G401 (cell line): ENCODE measurements at places on chromosomes 16 and 17.

DNA sequence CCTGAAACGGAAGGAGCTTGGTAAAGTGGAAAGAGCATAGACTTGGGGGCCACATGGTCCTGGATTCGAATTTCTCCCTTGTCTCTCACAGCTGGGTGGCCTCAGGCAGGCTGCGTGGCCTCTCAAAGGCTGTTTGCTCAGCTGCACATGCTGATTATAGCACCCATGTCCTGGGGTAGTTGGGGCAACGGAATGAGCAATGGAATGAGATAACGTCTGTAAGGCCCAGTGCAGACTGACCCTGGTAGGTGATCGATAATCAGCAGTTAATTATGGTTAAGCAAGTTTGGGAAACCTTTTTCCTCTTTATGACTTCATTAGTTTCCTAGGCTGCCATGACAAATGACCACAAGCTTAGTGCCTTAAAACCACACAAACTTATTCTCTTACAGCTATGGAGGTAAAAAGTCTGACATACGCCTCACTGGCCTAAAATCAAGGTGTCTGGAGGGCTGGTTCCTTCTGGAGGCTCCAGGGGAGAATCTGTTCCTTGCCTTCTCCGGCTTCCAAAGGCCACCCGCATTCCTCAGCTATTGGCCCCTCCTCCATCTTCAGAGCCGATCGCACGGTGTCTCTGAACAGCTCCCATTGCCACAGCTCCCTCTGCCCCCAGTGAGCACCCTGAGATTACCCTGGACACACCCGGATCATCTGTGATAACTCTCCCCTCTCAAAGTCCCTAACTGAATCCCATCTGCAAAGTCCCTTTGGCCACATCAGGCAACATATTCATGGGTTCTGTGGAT is 294.9 kb upstream of the FOXF1 start:
- no peak for DNase-seq

GRCh38 chr16:19384656-19385055 is 33.0 kb upstream of the TMC5 start:
- DNase-seq, result no peak

DNA sequence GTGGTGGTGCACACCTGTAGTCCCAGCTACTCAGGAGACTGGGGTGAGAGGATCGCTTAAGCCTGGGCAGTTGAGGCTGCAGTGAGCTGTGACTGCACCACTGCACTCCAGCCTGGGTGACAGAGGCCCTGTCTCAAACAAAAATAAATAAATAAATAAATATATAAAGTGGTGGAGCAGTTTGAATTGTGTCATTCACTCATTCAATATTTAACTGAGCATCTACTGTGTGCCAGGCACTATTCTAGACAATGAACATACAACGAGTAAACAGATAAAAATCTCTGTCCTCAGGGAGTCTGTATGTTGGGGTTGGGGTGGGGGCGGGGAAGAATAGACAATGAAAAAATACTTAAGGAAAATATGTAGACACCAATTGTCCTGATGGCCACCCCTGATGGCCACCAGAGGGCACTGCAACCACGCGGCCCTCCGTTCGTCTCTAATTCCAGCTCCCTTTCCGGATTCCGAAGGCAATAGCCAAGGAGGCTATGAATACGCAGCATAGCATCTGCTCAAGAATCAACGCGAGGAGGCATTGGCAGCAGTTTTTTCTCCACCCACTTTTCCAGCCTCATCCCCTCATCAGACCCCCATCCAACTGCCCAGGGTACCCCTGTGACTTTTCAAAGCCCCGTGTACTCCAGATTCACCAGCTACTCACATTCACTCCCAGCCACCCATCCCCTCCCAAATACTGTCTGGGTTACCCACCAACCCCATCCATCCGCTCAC is 21.4 kb downstream of the QPRT start:
- peak; percentile 75 for DNase-seq

DNA sequence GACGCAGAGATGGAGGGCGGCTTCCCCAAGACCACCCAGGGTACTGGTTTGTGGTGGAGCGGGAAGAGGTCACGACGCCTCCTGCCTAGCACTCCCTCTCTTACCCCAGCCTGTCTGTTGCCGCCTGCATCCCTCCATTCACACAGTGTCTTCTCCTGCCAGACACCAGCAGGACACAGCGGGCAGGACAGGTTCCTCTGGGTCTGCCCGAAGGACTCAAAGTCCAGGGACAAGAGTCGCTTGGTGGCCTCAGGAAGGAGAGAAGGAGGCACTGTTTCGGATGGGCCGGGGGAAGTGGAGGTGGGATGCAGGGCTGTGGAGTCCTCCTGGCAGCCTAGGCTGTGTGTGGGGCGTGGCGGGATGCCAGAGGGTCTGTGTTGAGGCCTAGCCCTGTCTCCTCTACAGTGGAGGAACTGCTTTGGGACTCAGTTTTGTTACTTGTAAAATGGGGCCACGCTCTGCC is 19.6 kb upstream of the TNS4 start:
- DNase-seq, result no peak

GRCh38 chr17:56478836-56479447 is 114.6 kb upstream of the NOG start:
- DNase-seq, result peak; percentile 10

DNA sequence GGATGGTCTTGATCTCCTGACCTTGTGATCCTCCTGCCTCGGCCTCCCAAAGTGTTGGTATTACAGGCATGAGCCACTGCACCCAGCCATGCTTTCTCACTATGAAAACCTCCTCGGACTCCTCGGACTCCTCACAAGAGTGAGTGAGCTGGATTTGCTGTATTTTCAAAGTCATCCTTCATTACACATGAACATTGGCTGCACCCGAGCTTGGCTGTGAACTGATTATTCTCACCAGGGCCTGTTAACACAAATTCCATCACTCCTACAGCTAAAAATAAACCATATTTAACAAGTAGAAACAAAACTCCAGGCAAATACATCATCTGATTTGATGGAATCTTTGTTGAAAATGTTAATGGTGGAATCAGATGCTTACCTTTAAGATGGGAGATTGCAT is 50.3 kb downstream of the PITPNC1 start:
- no peak for DNase-seq

DNA sequence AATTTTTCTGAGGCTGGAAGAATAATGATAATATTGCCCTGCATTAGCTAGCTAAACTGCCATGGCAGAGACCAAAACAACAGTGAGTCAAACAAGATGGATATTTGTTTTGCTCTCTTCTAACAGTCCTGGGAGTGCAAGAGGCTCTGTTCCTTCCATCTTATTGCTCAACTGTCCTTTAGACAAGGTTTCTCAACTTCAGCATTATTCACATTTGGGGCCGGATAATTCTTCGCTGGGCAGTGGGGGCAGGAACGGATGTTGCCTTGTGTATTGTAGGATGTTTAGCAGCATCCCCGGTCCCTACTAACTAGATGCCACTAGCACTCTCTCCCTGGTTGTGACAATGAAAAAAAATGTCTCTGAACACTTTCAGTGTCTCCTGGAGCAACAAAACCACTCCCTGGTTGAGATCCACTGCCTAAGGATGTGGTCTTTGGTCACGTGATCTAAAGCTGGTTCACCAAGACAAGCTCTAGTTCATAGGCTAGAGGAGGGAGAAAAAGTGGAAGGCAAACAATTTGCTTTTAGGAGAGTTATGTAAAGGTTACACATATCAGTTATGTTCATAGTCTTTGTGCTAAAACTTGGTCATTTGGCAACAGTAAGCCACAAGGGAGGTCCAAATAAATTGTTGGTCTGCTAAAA is 144.4 kb downstream of the PCTP start:
- DNase-seq, result no peak

GRCh38 chr17:41586863-41587495 is at the start of gene KRT14:
Gene KRT14, minus strand, starts transcription at chr17:41586895. Its CDS starts 61 bp downstream, at chr17:41586834.
- DNase-seq, result no peak

GRCh38 chr16:24534620-24535019 is 4.7 kb upstream of the RBBP6 start:
- no peak for DNase-seq

DNA sequence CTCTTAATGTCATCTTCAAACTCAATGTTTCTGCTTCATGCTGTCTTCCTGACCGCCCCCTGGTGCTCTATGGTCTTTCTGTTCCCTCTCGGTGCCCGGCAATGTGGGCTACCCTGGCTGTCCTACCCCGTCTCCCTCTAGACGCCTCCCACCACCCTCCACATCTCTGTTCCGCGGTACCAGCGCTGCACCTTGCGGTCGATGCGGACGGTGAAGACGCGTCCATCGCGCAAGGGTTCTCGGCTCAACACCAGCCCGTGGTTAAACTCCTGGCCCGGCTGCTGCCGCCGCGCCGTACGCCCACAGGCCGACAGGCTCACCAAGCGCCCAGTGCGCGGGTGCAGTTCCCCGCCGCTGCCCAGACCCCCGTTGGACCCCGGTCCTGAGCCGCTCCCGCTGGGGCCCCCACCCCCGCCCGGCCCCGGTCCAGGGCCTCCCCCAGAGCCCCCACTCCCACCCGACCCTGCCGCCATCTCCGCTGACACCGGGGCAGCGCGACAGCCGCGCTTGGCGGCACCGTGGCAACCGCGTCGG is at the start of gene NEURL4:
Gene NEURL4 (minus strand): TSS at position 496 of the 534 bp plus-strand sequence. CDS start 23 bp downstream, at position 473.
- no peak for DNase-seq

GRCh38 chr16:4572715-4573114 is 16.6 kb downstream of the C16orf96 start:
- DNase-seq, result no peak

DNA sequence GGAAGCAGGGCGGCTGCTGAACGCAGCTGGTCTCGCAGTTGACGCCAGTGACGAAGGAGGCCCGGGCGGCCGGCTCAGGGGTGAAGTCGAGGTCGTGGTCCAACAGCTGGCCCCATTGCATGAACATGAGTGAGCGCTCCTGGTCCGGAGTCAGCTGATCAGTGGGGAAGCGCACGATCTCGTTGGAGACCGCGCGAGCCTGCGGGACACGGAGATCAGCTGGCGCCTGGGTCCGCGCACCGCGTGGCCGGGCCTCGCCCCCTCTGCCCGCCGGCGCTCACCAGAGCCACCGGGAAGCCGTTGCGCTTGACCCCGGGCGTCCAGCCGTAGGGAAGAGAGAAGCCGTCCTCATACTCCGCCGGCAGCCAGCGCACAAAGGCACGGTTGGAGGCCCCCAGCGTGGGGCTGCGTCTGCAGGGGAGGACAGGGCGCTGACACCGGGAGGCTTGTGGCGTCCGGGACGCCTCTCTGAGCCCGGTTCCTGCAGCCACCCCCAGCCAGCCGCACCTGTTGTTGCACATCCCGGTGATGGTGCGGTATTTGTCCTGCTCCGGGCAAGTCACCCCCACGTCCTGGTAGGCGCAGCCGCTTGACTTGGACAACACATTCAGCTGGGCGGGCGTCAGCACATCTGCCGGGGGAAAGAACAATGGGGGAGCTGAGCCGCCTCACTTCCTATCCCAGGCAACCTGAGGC is 1.6 kb downstream of the MPO start:
- DNase-seq, result no peak

GRCh38 chr16:57873218-57873617 is 70.9 kb upstream of the KIFC3 start:
- no peak for DNase-seq

- DNase-seq, result no peak
These were observed 3.2 kb downstream of the FOXC2 start for GRCh38 chr16:86569701-86570447.

DNA sequence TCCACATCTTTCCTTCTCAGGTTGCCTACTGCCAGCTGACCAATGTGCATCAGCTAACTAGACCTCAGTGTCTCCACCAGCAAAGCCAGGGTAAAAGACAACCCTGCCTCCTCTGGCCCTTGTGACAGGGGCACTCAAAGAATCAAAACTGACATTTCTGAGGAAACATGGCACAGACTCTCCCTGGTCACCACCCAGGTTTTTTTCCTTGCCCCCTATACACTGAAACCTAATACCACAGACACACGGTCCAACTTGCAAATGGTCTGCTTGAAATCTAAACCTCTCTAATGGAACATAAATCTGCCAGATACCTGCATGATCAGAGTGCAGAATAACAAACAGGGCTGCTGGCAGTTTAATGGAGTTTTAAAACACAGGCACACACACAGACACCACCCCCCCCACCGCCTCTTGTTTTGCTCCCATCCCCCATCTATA is 19.5 kb upstream of the CORO6 start:
- DNase-seq, result no peak

GRCh38 chr17:75588596-75589011 is 1.0 kb downstream of the MYO15B start:
- DNase-seq, result no peak

- DNase-seq, result no peak
These were observed 23.0 kb upstream of the CBX4 start for GRCh38 chr17:79862238-79862637.

- DNase-seq, result peak; percentile 54
These were observed 154.2 kb downstream of the MRM1 start for GRCh38 chr17:36755586-36755985.

DNA sequence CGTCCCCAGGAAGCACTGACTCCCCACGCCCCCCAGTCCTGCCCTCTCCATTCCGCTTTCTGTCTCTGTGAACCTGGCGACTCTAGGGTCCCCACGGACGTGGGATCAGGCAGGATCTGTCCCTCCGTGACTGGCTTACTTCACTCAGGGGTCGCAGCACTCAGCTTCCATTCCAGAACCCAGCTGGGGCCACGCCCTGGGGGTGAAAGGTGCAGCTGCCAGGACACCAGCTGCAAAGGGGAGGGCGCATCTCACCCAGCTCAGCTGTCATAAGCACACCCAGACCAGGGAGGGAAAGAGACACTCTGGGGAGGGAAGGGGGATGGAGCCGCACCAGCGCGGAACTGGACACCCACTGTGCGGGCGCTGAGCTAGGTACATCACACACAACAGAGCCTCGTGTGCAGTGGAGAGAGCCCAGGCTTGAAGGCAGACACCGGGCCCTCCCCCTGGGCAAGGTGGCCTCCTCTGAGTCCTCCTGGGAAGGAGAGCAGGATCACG is 18.5 kb upstream of the HEXD start:
- DNase-seq, result no peak

DNA sequence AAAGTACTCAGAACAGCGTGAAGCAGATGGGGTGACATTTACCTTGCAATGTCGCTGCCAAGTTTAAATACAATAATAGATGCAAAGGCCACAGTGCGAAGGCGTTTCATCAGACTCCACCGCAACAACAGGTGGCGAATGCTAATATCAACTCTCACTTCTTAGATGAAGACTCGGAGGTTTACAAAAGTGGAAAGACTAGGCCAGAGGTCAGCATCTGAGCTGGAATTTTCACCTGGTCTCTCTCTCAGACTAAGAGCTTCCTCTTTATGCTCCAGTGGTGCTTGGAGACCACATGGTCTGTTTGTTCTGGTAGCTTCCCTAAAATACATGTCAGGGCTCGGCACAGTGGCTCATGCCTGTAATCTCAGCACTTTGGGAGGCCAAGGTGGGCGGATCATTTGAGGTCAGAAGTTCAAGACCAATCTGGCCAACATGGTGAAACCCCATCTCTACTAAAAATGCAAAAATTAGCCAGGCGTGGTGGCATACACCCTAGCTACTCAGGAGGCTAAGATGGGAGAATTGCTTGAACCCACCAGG is 169.1 kb downstream of the XYLT1 start:
- no peak for DNase-seq
